NT2/D1 (cell line): ENCODE measurements at places on chromosomes 1 and 21.

- DNase-seq, result no peak
Measured at GRCh38 chr1:12220890-12221289, 8.9 kb upstream of the VPS13D start.

- peak; percentile 85 for DNase-seq
Measured at GRCh38 chr1:44327679-44328491, 27.2 kb downstream of the ERI3 start.

DNA sequence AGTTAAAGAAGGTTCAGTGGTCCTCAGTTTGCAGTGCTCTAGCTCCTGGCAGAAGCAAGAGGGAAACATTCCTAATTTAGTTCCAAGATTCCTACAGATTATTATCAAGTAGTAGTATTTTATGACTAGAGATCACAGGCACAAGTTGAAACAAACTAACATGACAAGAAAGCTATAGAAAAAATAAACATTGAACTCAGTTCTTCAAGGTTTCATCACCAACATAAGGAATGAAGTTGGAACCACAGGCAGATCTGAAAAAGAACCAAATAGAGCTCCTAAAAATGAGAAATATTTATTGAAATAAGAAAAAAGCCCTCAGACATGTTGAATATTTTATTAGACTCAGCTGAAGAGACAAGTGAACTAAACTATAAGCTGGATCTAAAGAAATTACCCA, 40.6 kb downstream of the PDC start:
- no peak for DNase-seq

DNA sequence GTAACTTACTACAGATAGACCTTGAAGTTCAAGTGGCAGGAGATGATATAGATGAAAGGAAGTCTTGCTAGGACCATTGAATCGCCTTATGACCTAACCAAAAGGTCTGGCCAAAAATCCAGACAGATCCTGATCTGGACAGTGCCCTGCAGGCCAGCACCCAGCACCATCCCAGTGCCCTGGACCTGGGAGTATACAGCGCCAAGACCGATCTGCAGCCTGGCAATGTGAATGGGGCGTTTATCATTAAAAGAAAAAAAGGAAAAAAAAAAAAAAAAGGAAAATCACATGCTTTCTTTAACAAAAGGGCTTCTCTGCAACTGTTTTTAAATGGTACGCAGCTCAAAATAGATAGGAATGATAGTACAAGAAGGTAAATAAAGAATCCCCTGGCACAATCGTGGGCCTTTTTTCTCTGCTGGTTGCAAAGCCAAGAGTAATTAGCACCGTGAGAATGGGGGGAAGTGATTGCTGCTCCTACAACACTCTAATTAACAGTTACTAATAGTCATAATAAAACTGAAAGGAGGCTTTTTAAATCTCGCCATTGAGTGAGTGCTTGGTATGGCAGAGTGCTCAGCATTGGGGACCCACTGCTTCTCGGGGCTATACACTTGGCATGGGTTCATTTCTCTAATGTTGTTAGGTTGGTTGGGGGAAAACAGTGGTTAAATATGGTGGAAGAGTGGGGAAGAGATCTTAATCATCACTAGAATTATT, 146.7 kb downstream of the KAZN start:
- DNase-seq, result no peak

GRCh38 chr1:201405484-201405831, 6.3 kb upstream of the LAD1 start:
- DNase-seq, result no peak

GRCh38 chr1:80929868-80930508, 870.7 kb upstream of the ADGRL2 start:
- no peak for DNase-seq

DNA sequence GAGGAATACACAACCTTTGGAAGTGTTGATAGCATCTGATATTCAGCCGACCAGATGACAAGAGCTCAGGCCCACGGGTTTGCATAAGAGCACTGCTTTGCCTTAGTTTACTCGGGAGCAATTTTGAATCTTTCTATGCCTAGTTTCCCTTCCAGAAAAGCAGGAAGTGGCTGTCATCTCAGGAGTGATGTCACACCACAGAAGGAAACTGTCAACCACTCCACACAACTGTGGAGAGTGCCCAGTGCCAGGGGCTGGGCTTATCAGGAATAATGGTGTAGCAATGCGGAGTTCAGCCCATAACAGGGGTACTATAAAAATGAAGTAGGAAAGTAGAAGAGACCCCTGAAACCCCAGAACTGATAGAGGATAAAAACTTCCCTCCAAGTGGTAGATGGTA, 28.4 kb downstream of the NTPCR start:
- no peak for DNase-seq

DNA sequence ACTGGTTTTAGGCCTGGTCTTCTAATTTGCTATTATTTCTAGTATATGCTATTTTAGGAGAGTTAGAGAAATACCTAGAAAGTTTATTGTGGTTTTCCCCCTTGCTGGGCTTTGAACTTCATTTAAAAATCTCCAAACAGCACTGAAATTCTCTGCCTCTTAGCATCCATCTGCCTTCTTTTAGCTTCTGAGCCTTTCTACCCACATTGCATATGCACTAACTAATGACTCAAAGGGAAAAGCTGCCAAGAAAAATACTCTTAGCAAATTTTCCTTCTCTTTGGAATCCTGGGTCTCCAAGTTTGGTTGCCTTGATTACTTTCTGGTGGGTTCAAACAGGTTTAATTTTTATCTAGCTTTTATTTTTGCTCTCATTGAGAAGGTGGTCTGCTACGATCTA, 408.4 kb upstream of the PTBP2 start:
- no peak for DNase-seq

DNA sequence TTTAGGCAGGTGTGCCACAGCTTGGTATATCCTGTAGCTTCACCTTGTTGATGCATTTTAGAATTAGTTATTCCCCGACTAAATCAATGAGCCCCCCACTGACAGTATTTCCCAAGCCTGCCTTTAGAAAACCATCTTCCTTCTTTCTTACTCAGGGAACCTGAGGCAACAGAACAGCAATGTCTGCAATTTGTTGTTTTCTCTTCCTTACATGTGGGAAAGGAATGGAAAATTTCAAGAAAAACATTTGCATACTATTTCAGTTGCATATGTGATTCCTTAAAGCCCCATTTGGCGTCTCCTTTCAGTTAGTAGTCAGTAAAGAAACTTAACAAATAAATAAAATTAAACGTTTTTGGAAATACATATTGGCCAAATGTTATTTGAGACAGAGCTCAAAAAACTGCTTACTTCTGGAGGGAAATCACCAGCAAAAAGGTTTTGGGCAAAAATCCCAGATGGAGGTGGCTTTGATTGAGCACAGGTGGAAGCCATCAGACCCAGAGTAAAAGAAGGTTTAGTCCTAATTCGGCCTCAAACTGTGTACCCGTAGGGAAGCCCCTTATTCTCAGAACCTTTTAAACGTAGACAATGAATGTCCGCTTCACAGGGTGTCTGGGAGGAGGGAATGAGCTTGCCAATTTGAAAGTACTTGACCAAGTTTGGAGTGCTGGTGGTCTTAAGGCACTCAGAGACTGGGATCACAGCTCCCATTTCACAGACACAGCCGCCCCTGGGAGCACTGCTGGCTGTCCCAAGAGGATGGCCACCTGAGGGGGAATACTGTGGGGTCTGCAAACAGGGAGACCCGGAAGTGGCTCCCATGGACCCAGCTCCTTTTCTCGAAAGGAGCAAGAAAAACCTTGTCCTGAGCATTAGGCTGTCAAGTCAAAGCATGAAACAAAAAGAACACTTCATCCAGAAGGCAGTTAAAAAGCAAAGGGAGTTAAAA, 9.4 kb downstream of the LHX4 start:
- no peak for DNase-seq

DNA sequence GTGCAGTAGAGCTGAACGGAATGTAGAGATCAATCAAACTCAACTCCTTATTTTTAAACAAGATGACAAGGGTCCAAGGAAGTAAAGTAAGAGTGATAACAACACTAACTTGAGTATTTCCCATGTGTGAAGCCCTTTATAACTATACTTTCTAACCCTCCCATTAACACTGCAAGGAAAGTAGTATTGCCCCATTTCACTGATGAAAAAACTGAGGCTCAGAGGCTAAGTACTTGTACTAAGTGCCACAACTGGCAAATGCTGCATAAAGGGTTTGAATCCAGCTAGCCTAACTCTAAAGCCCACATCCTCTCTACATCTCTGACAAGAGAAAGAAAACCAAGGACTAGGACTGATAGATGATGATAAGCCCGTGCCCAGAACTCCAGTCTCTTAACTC, 8.2 kb upstream of the GJA5 start:
- DNase-seq, result no peak

DNA sequence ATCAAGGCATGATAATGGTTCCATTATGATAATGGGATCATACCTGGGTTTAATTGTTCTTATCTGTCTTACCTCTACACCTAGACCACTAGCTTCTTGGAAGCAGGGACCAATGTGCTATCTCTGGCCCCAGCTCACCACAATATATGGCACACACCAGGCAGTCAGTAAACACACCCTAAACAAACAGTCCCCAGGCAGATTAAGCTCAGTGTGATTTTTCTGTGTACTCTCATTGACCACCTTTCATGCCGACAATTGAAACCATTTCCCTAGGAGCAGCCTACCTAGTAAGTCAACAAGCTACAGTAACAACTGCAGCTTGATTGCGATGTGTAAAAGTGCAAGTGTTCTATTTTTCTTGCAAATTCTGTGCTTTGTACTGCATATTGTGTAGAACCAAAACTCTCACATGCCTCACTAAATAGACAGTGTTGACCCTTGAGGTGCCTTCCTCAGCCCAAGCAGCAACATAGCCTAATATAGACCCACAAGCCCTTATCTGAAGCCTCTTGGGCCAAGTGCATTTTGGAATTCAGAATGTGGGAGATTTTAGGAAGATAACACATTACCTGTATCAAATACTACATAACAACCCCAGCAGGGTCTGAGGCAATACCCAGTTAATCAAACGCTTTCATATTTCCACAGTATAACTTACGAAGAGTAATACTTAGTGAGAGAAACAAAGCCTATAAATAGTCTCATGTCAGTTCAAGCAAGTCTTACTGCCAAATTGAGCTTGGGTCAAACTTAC, 32.0 kb downstream of the INPP5B start:
- DNase-seq, result no peak

DNA sequence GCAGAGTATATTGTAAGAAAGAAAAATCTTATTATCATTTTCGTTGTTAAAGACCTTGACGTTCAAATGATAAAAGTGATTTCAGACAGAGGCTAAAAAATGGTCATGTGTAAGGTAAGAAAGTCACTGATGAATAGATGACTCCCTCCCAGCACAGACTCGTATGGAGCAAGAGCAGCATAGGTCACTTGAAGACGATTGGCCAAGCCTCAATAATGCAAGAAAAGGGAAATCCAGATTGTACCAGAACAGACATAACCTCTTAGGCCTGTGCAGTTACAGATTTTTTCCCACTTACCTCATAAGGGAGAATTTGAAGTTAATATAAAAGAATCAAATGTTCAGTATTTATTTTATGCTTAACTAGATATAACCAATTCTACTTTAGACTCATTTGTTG, 16.3 kb upstream of the OLFML2B start:
- no peak for DNase-seq

GRCh38 chr1:89121641-89122040, 4.3 kb downstream of the GBP2 start:
- DNase-seq, result no peak

GRCh38 chr1:70264839-70265238, 43.7 kb downstream of the SRSF11 start:
- no peak for DNase-seq

- no peak for DNase-seq
Measured at GRCh38 chr1:248155927-248156326, 11.0 kb downstream of the OR2M5 start.

DNA sequence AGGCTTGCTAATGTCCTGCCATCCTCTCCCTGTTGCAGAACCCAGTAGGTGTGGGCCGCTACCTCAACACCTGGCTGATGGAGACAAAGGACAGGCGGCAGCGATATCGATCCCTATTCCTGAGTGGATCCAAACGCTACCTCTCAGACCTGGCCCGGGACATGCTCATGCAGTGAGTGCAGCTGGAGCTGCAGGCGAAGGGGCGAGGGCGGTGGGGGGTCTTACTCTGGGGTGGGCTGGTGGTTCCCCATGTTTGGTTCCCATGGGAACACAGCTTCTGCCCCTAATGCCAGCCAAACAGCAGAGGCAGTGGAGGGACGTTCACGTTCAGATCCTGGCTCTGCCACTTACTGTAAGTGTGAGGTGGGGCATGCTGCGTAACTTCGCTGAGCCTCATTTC, 15.8 kb upstream of the TTC22 start:
- DNase-seq, result no peak

DNA sequence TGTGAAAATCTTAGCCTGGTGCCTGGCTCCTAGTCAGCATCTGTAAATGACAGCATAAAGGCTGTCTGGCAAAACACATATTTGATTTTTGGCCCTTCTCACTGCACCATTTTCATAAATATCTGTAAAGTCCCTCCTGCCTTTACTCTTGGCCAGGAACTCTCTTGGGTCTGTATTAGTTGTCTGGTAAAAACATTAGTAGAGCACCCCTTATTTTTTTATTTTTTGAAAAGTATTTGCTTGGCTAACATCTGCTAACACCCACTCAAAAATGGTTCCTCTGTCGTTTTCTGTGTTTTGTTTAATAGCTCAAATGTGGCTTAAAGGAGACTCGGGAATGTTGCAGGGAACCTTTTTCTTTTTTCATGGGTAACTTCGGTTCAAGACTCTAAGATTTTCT, 293.4 kb downstream of the HMCN1 start:
- DNase-seq, result no peak

GRCh38 chr1:243746751-243747150, 103.3 kb downstream of the AKT3 start:
- no peak for DNase-seq

DNA sequence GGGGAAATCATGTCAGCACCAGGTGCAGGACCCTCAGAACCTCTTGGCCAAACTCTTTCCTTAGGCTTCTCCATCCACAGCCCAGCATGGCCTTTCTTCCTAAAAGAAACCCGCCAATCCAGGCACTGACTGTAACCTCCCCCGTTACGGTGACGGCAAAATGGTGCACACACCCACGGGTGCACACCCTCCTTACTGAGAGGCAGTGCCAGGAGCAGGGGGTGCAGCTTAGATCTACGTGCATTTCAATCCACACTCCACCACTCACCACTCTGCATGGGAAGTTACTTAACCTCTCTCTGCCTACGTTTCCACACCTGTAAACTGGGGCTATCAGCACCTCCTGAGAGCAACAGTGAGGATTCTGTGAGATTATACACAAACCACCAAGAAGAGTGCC, 31.0 kb downstream of the SUSD4 start:
- no peak for DNase-seq

GRCh38 chr1:45493116-45493697, 2.2 kb upstream of the TESK2 start:
- DNase-seq, result peak; percentile 64

DNA sequence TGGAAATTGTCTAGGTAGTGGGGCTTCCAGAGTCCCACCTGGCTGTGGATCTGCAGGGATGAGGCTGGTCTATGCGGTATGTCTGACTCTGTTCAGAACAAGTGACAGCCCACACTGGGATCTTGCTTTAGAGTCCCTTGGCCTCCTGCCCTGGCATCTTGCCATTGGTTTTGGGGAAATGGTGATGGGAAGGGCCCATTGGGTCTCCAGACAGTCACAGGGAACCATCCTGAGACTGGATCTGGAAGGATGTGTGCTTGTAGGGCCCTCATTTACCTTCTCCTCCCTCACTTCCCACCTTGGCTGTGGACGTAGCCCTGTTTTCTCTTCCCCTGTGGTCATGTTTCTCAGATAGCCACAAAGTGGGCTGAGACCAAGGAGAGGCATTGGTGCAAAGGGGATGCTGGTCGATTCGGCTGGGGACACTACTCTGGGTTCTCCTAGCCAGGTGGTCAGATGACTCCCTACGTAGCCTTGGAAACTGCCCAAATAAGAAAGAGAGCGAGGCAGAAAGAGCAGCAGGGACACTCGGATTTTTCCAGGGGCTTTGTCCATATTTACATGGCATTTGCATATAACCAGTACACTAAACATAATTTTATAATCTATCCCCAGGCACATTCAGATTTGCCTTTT, 15.1 kb downstream of the SOX13 start:
- no peak for DNase-seq
